ENCODE measurements at places on chromosomes 1 and 21.
A peak's percentile ranks its signal among the peaks of the same experiment; 100 is the strongest.

DNA sequence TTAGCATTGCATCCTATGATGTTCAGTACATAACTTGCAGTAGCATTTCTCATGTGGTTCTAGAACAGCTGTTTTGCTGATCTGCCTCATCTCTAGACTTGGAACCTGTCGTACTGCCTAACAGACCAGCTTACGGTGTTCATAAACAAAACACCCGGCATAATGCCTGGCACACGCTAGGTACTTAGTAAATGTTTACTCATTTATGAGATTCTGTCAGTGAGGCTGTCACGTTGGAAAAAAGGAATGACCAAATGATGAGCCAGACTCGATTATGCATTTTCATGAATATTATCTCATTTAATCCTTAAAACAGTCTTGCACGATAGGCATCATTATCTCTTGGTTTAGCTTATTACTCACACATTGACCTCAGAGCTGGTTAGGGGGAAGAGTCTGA, 46.4 kb downstream of the CACHD1 start:
- DNase-seq, result no peak

DNA sequence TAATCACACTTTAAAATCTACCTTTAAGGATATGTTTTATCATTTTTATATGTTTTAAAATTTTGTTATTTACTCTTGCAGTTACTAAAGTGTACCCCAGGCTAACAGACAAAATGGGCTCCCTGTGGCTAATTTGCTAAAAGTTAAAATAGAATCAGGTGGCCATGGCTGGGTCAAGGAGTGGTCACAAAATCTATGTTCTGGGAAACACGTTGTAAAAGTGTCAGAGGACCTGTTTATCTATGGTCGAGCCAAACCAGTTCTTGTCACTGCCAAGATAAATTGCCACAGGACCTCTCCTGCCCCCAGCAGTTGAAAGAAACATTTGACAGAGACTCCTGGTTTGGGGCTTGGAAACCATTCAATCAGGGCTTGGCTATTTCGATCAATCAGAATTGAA, 21.2 kb upstream of the TTLL7 start:
- DNase-seq, result no peak

GRCh38 chr1:50343323-50343722, 79.9 kb downstream of the DMRTA2 start:
- no peak for DNase-seq

DNA sequence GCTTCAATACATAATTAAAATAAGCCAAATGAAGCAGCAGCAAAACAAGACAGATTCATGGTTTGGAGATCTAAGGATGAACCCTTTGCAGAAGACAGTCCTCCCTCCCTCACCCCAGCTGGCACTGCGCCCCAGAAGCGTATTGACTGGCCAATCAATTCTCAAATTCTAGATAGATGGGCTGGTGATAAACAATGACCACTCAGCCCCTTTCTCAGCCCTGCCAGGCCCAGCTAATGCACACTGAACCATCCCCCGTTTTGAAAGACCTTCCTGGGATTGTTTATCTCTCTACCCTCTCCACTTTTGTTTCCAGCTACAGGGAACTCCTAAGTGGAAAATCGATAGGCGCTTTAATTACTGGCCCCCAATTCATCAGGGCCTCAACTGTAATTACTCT, 29.0 kb downstream of the TNR start:
- DNase-seq, result no peak

DNA sequence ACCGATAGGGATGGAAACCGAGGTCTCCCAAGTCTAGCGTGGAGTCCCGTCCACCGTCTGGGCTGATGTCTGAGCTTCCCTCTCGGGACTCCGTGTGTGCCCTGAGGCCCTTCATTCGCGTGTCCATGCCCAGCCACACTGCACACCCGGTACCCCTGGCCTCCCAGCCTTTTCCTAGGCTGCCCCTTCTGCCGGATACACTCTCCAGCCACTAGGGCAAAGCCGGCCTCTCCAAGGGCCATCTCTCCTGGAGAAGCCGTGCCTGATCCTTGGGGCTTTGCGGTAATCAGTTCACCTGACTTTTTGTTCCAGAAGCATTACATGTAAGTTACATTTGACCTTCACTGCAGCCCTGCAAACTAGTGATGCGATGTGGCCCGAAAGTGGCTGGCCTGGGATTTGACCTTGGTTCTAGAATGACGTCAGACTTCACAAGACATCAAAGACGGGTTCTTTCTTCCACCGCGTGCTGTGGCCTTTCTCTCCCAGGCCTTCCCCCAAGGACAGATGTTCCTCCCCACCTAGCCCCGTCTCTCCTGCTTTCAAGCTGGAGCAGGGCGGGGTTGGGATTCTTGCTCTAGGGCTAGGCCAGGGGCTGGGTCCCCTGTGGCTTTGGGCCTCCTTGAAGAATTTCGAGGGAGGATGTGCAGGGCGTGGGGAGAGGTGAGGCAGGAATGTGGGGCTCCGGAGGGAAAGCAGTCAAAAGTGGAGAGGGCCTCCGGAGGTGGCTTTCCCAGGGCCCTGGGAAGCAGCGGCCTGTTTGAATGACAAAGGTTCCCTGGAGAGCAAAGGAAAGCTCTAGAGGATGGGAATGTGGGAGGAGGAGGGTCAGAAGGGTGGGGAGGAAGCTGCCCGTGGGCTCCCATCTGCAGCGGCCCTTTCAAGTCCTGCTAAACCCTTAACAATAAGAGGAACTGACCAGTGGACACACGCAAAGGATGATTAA, 49.7 kb upstream of the SLC2A1 start:
- peak; percentile 7 for DNase-seq

DNA sequence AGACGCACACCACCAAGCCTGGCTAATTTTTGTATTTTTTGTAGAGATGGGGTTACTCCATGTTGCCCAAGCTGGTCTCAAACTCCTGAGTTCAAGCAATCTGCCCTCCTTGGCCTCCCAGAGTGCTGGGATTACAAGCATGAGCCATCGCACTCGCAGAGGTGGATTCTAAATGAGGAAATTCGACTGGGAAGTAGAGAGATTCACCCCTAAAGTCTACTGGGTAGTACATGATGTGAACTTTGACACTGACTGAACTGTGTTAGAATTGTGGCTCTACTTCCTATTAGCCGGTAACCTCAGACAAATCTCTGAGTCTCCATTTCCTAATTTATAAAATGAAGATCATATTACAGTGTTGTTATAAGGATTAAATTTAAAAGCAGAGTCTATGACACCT, 276.0 kb upstream of the NR5A2 start:
- DNase-seq, result no peak

- no peak for DNase-seq
Observed at GRCh38 chr1:19802269-19802668, 2.6 kb upstream of the TMCO4 start.

DNA sequence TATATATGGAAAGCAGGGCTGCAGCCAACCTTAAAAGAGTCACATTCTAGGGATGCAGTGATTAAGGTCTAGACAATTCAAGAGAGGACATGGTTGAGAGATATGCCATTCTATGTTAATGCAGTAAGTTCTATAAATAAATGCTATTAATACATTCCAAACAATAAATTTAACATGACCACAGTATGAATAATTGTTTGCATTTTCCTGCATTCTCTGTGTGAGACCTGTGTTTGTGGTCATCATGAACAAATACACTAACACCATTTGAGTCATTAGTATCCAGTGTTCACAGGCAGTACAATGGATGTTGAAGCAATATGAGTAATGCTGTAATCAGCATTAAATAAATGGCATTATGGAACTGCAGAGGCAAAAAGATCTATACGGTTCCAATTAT, 5.5 kb upstream of the ZRANB2 start:
- DNase-seq, result peak; percentile 43

GRCh38 chr1:87765057-87765680, 436.5 kb downstream of the LMO4 start:
- DNase-seq, result no peak

GRCh38 chr1:37325010-37325409, 149.4 kb upstream of the ZC3H12A start:
- no peak for DNase-seq

DNA sequence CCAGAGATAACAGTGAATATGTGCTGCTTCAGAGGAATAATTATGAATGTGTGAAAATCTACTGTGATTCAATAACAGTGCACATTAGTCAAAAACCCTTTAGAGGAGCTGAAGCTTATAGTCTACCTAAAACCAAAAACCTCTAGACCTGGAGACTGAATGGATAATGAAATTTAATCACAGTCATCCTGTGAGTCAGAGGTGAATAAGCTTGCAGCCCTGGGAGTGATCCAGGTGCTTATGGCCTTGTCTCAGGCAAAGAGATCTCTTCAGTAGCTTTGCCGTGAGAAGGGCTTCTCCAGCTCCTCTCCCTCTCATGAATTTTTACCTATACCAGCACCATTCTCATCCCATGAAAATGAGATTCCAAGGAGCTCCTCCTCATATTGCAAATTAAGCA, 81.3 kb upstream of the RGS4 start:
- peak; percentile 69 for DNase-seq

DNA sequence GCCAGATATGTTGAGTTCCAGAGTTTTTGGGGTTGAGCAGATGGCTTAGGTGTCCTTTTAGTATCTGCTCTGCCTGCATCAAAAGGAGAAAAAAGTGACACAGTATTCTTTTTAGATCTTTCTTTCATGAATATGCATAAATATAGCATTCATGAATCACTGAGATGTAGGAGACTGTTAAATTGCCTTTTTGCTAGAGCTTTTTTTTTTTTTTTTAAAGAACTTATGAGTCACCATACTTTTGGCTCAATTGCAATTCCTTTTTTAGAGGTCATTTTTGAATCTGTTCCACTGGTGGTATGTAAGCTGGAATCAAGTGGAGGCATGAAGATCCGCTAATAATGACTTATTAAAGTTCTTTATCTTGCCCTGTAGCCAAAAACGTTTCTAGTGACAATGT, 480.9 kb upstream of the ZRANB2 start:
- DNase-seq, result peak; percentile 86

- DNase-seq, result no peak
Observed at GRCh38 chr1:55654171-55654570, 439.0 kb upstream of the USP24 start.

DNA sequence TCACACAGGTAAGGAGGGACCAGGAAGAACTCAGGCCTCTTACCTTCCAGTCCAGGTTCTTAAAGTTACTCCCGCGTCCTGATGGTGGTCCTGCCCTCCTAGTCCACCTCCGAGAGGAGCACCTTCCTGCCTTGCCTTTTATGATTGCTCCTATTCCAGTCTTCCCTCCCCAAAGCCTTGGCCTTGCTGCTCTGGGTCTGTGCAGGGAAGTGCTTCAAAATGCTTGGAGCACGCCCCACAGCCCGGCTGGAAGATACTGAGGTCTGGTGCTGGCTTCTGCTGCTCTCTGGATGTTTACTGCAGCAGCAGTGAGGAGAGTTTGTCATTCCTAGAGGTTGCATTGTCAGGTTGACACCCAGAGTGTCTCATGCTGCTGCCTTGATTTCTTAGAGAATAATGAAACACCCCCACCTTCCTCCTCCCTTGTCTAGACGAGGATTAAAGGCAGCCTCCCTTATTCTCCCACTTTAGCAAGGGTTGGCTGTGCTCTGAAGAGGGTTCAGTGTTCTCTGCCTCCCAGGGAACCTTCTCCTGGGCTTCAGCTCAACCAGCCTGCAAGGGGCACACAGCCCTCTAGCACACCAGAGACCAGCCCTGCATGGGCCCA, 142.2 kb upstream of the CACNA1E start:
- DNase-seq, result no peak

- no peak for DNase-seq
Observed at GRCh38 chr1:31725134-31725533, 21.3 kb upstream of the COL16A1 start.

GRCh38 chr1:209674957-209675564, at the start of gene G0S2:
Gene G0S2 (plus strand): TSS chr1:209675412. CDS start chr1:209675685, 273 bp downstream.
- DNase-seq, result peak; percentile 54

DNA sequence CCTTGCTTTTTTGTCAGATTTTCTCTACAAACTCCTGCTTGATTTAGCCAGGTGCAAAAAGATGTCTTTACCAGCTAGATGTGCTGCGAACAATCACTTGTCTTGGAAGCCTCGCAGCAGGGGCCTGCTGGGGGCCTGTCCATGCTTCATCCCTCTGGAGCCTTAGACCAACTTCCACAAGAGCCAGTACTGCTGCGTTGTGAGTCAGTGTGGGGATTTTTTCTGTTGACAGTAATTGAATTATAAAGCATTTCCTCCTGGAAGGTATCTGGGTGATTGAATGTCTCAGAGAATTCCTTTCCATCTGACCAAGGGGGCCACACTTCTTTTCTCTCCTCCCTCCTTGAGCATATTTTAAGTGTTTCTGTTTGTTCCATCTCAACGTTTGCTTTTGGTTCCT, 40.4 kb upstream of the LDLRAP1 start:
- peak; percentile 54 for DNase-seq

- no peak for DNase-seq
Observed at GRCh38 chr1:72606216-72606810, 324.0 kb upstream of the NEGR1 start.

All from astrocyte of the spinal cord (primary cell).